ENCODE measurements at places on chromosomes 6 and 20. TPM values are rescaled to one million over a fixed set of nuclear protein-coding genes. Genes with fewer than 3 reads are reported as not detected.

The GCNT2 gene
- 42.8 TPM for total RNA-seq

- no peaks in the 10 kb centered on the region for H3K27me3 ChIP-seq
- peaks cover 18% of the 10 kb centered on the region for H3K4me1 ChIP-seq
- no peaks in the 10 kb centered on the region for H3K36me3 ChIP-seq
- no peak overlapping the region for H3K4me3 ChIP-seq
Measured at GRCh38 chr20:49562311-49563014, 5.5 kb downstream of the PTGIS start.

GRCh38 chr20:21352703-21353102 is 44.6 kb downstream of the NKX2-4 start:
- no peak overlapping the region for H3K27ac ChIP-seq
- H3K27me3 ChIP-seq, result no peaks in the 10 kb centered on the region
- peaks cover 30% of the 10 kb centered on the region for H3K36me3 ChIP-seq
- no peak overlapping the region for H3K4me3 ChIP-seq
- no peaks in the 10 kb centered on the region for H3K4me1 ChIP-seq
- no peak for DNase-seq

DNA sequence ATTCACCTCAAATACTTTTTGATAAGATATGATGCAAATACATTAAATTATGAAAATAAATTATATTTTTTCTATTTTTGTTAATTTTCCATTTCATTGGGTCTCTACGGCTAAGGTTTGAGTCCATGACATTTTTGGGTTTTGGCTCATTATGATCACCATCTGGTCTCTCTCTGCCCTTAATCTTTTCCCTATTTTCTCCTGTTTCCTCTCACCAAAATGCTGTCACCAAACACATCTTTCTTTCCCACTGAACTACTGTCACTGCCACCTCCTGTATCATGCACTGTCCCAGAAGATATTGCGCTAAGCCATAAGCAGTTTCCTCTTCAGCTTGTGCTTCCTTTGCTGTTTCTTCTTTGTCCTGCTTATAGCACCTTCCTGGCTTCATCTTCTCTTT is 42.0 kb upstream of the OGFRL1 start:
- no peak overlapping the region for H3K27ac ChIP-seq
- H3K27me3 ChIP-seq, result no peaks in the 10 kb centered on the region
- no peaks in the 10 kb centered on the region for H3K4me1 ChIP-seq
- no peak overlapping the region for H3K4me3 ChIP-seq
- DNase-seq, result no peak

GRCh38 chr6:27136978-27137814 is 110.3 kb upstream of the PRSS16 start:
- no peaks in the 10 kb centered on the region for H3K27me3 ChIP-seq
- DNase-seq, result no peak
- H3K36me3 ChIP-seq, result peaks cover 7% of the 10 kb centered on the region
- peak overlapping the region; percentile 98 for H3K27ac ChIP-seq
- H3K4me1 ChIP-seq, result peaks cover 21% of the 10 kb centered on the region
- H3K4me3 ChIP-seq, result no peak overlapping the region

The NOX3 gene
- not detected for total RNA-seq

GRCh38 chr6:35174501-35174900 is 33.4 kb upstream of the TCP11 start:
- H3K4me3 ChIP-seq, result no peak overlapping the region
- H3K27me3 ChIP-seq, result no peaks in the 10 kb centered on the region
- H3K27ac ChIP-seq, result no peak overlapping the region
- no peaks in the 10 kb centered on the region for H3K36me3 ChIP-seq
- H3K4me1 ChIP-seq, result no peaks in the 10 kb centered on the region

DNA sequence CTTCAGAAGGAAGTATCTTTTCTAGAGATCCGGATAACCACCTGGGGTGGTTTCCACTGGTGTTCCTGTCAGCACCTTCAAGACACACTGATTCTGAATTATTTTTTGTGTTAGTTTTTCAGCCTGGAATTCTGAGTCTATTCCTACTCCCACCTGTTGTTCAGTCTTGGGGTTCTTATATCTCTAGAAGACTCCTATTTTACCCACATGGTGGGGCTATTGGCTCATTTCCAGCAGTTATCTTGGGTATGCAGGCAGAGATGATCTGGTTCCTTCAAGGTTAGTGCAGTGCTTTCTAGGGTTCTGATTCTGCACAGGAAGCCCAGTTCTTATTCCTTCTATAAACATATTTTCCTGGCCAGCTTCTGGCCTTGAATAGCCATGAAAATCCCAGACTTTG is 175.6 kb upstream of the PDE7B start:
- peak; percentile 4 for DNase-seq
- no peaks in the 10 kb centered on the region for H3K36me3 ChIP-seq
- no peaks in the 10 kb centered on the region for H3K27me3 ChIP-seq
